ENCODE measurements at places on chromosomes 2 and 18.

DNA sequence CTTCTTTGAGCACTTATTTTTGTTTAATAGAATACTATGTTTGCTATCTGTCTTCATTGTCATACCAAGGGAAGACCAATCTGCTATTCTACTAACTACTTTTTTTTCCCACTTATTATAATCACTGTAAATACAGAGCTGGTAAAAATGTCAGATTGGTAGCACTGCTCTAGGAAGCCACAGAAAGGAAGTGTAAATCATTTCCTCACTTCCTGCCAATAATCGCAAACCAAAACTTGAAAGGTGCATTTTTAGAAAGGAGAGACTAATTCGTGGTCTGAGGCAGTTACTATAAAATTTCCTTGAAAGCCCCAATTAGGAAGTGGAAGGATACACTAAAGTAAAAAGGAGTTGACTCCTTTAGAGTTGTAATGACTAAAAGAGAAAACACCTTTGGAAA, 13.9 kb upstream of the THSD7B start:
- DNase-seq = no peak

GRCh38 chr2:51013933-51014526, 17.9 kb downstream of the NRXN1 start:
- no peak for DNase-seq

DNA sequence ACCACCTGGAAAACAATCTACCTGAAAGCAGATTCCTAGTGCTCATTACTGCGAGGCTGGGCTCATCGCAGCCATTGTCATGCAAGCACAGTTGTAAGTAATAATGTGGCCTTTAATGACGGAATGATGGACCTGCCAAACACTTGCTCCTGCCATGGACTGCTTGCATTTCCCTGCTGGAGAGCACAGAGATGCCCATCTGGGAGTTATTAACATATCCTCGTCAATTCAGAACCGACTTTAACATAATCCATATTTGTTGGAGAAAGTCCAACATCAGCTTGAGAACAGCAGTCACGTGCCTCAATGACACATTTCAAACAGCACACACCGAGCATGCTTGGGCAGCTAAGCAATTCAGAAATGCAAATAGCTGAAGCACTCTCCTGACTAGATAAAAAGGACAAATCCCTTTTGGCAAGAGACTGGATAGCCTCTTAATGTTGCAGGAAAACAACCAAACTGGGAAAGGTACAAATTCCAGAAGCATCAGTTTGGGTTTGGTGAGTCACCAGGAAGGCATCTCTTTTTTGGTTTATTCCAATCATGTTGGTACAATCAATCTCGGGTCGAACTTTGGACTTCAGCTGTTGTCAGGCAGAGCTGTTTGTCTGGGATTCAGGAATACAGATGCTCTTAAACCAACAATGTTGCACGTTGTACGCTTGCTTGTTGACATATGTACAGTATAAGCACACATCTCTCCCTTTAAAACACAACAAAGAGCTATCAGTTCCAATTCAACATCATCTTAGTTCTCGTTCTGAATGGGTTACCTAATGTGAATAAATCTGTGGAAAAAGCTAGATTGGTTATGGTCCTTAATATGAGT, 395.8 kb downstream of the LNPK start:
- no peak for DNase-seq

- no peak for DNase-seq
Observed at GRCh38 chr2:181989099-181989498, 3.4 kb downstream of the PPP1R1C start.

GRCh38 chr2:27152102-27152795, 3.4 kb downstream of the TCF23 start:
- DNase-seq = no peak

DNA sequence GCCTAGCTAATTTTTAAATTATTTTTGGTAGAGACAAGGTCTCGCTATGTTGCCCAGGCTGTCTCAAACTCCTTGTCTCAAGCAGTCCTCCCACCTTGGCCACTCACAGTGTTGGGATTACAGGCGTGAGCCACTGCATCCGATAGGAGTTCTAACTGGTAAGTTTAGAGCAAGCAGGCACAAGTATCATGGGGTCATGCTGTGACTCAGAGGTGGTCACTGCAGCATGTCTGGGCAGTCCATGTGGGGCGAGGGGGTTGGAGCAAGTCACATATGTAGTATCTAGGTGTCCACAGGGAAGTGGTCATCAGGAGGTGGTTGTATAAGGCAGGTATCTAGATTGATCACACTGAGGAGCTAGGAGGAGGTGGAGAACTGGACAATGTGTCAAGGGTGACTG, 22.7 kb upstream of the STARD7 start:
- DNase-seq = no peak

All from activated naive CD4-positive, alpha-beta T cell (primary cell).